Activated naive CD8-positive, alpha-beta T cell treated with anti-CD3 and anti-CD28 coated beads for 36 hours (primary cell): ENCODE measurements at places on chromosomes 7 and 10. TPM values are rescaled to one million over a fixed set of nuclear protein-coding genes. Genes with fewer than 3 reads are reported as not detected.

Gene ADCYAP1R1
- total RNA-seq, result not detected

Gene HOXA7
- total RNA-seq, result not detected

Gene PLAU
- total RNA-seq, result 0.12 TPM

Gene DENND2A
- not detected for total RNA-seq

Gene MARCHF5
- total RNA-seq, result 26.5 TPM

Gene OR13A1
- not detected for total RNA-seq

Gene RHBDD2
- 29.6 TPM for total RNA-seq

Gene LRMDA
- total RNA-seq, result not detected

Gene PLCE1
- not detected for total RNA-seq

Gene OR2A1
- not detected for total RNA-seq

Gene GPC2
- 3.6 TPM for total RNA-seq

Gene TRIL
- not detected for total RNA-seq

Gene SPACDR
- total RNA-seq, result 1.5 TPM

Gene MICU1
- 29.4 TPM for total RNA-seq

Gene GIMAP1
- 6.2 TPM for total RNA-seq

Gene OGDHL
- 0.46 TPM for total RNA-seq

Gene HOXA13
- total RNA-seq, result not detected

Gene LEP
- total RNA-seq, result not detected

Gene MYO1G
- total RNA-seq, result 306 TPM

Gene ARHGAP21
- total RNA-seq, result 22.1 TPM

Gene IQUB
- not detected for total RNA-seq

Gene CCDC172
- total RNA-seq, result not detected

Gene TUBAL3
- not detected for total RNA-seq

Gene KLHDC10
- total RNA-seq, result 15.3 TPM

Gene PIP
- not detected for total RNA-seq
